ENCODE measurements at places on chromosomes 5 and 9.

DNA sequence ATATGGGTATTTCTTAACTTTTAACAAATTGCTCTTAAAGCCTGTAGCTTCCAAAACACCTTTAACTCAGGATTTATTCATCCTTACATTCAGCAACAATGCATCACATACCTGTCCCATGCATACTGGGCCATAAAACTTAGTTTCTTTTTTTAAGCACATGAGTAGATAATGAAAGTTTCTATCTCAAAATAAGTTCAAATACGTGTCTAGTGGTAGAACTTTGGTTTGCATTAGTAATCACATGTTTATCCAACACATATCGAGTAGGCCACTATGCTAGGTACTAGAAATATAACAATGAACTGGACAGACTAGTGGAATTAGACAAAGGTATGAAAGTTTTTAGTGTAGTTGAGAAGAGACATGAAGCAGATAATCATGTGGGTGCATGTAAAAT lies 99.6 kb downstream of the DOCK2 start:
- no peak for DNase-seq

DNA sequence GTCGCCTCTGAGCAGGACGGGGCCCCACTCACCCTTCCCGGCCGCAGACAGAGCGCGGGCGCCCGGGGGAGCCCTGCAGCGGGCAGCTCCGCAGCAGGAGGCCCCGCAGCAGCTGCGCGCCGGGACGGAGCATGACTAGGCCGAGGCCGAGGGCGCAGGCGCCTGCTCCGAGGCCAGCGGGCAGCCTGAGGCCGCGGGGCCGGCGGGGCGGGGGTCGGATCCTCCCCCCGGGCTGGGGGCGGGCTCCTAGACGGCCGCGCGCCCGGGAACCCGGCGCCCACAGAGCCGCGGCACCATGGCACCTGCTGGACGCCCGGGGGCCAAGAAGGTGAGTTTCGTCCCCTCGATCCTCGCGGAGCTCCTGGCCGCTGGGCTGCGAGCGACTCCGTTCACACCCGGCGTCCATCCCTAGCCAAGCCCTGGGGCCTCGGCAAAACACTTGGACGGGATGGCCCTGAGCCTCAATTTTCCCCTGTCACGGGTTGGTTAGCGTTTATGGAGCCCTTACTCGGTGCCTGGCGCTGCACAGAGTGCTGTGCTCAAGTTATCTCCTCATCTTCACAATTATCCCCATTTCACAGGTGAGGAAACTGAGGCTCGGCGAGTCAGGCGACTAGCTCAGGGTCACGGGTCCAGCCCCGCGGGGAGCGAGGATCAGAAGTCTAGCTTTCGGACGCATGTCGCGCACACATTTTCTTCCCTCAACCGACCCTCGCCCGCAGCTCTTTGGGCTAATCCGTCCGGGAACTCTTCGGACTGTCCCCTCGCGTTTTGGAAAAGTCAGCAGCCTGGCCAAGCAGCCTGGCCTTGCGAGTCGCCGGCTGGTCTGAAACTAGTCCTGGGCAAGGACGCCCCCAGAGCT lies at the start of the genes BHMT2 and DMGDH:
TSS of gene BHMT2 (plus strand) at position 280 of the 862 bp plus-strand sequence. CDS start at position 296, 16 bp downstream.
TSS of gene DMGDH (minus strand) at position 187 of the 862 bp plus-strand sequence. CDS start at position 133, 54 bp downstream.
- DNase-seq = no peak

- DNase-seq = no peak
Observed at GRCh38 chr5:84445049-84445685, 60.5 kb upstream of the EDIL3 start.

DNA sequence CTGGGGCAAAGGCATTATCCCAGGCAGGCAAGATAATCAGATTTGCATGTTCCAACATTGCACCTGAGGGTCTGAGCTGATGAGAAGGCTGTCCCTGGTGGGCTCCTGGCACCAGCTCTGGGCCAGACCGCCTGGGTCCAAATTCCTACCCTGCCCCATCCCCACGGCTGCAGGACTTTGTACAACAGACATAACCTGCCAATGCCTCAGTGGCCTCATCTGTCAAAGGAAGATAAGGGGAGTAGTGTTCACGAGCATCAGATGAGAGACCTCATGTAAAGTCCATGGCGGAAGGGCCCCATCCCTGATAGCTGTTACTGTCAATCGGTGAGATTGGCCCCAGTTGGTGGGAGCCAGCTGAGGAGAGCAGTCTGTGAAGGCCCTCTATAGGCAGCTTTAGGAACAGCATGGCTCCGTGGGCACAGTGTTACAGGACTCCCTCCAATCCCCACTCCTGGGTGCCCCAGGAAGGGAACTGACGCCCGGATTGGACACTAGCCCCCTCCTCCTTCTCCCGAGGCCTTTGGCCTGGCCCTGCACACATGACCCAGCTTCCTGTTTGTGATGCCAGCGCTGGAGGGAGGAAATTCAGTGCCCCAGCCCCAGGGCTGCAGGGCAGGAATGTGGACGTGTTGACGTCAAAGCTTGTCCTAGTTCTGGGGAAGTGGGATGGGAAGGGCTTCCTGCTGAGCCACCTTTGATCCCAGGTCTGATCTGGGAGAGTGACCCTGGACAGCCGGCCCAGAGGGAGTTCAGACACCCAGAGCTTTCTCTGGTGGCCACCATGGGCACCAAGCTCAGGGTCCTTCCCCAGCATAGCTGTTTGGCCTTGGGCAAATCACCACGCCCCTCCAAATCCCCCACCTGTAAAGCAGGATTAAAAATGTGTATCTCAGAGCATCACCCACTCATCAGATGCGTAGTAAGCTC lies 56.2 kb downstream of the DUSP1 start:
- DNase-seq = no peak

GRCh38 chr5:98292496-98292895 lies 481.0 kb upstream of the RGMB start:
- DNase-seq = no peak

DNA sequence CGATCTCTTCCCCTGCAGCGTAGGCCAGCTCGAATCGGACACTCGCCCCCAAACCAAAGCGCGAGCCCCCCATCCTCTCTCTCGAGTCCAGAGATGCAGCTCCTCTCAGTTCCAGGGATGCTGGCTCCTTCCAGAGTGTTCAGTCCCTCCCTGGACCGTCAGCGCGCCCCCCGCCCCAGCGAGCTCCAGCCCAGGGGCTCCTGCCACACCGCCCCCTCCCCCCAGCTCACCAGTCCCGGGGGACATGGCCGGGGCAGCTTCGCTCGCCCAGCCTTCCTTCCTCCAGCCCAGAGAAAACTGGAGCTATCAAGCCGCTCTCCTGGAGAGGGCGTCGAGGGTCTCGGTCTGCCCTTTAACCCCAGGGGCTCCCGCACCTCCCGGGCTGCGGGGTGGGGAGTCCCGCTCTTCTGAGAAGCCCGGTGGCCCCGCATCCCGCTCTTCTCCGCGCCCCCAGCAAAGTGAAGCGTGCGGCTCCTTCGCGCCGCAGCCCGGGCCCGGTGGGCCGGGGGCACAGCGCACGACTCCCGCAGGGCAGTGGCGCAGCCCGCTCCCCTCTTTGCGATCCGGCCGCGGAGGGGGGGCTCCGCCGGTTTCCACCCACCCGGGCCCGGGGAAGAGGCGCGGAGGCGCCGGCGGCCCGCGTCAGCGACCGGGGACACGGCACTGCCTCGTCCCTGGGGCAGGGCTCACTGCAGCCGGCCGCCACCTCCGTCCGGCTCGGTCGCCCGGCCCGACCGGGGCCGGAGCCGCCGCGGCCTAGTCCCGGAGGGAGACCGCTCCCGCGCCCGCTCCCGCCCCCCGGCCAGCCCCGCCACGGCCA lies 587 bp downstream of the MIER3 start:
- DNase-seq = no peak

- DNase-seq = no peak
Observed at GRCh38 chr5:4579679-4580078, 560.5 kb upstream of the ADAMTS16 start.

DNA sequence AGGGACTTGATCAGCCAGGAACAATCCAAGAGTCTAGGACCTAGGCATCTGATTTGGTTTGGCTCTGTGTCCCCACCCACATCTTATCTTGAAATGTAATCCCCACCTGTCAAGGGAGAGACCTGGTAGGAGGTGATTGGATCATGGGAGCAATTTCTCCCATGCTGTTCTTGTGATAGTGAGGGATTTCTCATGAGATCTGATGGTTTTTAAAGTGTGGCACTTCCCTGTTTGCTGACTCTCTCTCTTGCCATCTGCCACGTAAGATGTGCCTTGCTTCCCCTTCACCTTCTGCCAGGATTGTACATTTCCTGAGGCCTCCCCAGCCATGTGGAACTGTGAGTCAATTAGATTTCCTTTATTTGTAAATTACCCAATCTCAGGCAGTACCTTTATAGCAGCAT lies 201.7 kb upstream of the ACTBL2 start:
- DNase-seq = no peak

GRCh38 chr5:104859437-104859836 lies 1296.8 kb upstream of the NUDT12 start:
- no peak for DNase-seq

DNA sequence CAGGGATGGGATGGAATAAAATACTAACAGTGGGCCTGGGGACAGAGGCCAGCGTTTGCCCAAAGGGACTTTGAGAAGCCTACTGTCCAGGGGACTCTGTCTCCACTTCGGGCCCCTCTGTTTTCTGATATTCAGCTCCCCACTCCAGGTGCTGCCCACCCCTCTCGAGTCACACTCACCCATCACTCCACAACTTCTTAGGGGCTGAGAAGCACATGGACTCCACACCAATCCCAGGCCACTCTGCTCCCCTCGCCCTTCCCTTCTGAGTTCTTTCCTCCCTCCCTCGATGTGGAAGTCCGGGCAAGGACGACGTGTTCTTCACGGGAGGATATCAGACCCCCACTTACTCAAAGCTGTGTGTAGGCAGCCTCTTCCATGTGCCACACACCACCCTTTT lies 124.5 kb downstream of the BARX1 start:
- DNase-seq = no peak

DNA sequence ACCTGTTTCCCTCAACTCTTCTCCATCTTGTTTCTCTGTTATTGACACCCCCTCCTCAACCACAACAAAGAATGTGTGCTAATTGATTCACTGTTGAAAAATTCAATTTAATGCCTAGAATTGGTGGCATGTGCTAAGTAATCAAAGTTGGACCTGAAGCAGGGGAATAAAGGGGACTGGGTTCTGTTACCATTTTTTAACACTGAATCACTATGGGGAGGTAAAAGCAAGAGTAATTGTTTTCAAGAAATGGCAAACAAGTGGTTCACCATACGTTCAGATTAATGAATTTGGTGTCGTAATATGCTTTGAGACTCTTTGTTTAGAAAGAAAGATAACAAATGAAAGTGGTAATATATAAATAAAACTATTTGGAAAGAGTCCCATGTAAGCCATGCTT lies 17.0 kb upstream of the SSBP2 start:
- no peak for DNase-seq

DNA sequence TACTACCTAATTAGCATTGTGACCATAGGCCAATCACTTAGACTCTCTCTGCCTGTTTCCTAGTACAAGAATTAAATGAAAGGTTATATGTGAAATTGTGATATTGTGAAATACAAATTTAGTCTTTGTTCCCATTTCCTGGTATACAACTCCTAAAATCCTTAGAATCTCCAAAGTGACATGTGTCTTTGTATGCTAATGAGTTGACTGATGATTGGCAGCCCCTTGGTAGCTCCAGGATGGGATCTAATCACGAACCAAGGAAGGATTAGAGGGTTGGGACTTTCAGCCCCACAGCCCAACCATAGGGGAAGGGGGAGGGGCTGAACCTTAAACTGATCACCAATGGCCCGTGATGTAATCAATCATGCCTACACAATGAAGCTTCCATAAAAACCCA lies 31.6 kb downstream of the ATP6V0E1 start:
- DNase-seq = no peak

GRCh38 chr5:14011089-14012020 lies 66.9 kb upstream of the DNAH5 start:
- DNase-seq = peak; percentile 95

- no peak for DNase-seq
Observed at GRCh38 chr5:122073018-122073417, 5.0 kb downstream of the LOX start.

DNA sequence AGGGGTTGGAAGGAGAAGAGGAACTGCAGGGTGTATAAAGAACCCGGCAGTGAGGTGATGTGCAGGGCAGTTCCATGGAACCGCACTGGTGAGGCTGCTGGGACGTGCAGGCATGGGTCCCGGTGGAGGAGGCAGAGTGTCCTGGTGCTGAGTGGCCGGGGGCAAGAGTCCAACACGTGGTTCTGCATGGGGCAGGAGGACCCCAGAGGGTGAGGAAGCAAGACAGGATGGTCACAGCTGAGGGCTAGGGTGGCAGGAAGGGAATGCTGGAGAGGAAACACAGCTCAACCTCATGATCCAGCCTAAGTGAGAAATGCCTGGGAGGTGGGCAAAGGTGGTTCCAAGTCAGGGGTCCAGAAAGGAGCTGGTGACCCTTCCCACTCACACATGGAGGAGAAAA lies 87.2 kb downstream of the S1PR3 start:
- DNase-seq = no peak

DNA sequence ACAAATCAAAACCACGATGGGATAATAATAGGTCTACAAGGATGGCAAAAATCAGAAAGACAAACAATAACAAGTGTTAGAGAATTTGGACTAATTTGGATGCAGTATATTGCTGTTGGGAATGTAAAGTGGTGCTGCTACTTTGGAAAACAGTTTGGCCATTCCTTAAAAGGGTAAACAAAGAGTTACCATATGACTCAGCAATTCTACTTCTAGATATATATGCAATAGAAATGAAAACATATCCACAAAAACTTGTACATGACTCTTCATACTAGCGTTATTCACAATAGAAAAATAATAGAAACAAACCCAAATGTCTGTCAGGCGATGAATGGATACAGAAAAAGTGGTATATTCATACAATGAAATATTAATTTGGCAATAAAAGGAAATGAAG lies 58.3 kb downstream of the JAK2 start:
- DNase-seq = no peak

DNA sequence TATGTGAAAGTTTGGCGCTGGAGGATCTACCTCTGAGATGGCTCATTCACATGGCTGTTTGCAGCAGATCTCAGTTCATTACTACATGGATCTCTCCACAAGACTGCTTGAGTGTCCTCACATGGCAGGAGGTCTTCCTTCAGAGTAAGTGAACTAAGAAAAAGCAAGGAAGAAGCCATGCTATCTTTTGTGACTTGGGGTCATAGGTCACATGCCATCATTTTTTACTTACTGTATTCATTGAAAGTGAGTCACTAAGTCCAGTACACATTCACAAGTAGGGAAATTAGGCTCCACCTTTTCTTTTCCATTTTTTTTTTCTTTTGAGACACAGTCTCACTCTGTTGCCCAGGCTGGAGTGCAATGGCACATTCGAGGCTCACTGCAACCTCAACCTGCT lies 8.7 kb upstream of the CDKN2AIPNL start:
- DNase-seq = no peak

DNA sequence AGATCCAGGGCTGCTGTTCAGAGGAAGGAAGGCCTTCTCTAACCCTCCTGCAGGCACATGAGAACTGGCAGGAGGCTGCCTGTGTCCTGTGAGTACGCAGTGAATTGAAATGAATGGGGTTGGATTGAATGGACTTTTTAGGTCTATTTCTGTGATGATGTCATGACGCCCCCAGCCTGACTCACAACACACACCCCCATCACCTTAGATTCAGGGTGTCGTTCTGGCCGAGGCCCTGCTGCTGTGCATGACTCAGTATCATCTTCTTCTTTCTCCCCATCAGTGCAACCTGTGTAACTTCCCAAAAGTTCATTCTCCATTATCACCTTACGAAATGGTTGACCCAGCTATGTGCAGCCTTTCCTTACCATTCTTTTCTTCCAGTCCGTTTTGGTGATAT lies 5.4 kb downstream of the PCAT7 start:
- no peak for DNase-seq
